ENCODE measurements at places on chromosomes 3 and 15. TPM values are rescaled to one million over a fixed set of nuclear protein-coding genes. Genes with fewer than 3 reads are reported as not detected.

Gene SOX2
- 24.8 TPM for total RNA-seq

Gene SHC4
- total RNA-seq, result 0.37 TPM

Gene OIP5
- total RNA-seq, result 15.5 TPM

Gene PTH1R
- not detected for total RNA-seq

Gene ITGB5
- total RNA-seq, result 209 TPM

Gene CFAP44
- 1.4 TPM for total RNA-seq

Gene CADM2
- 0.14 TPM for total RNA-seq

Gene RSL24D1
- total RNA-seq, result 70.0 TPM

Gene ADGRG7
- not detected for total RNA-seq

Gene ZKSCAN7
- 1.4 TPM for total RNA-seq

Gene CCNB2
- 61.9 TPM for total RNA-seq

Gene GOLGA8J
- not detected for total RNA-seq

Gene CCR3
- total RNA-seq, result not detected

Gene GOLGA8Q
- not detected for total RNA-seq

Gene TJP1
- 46.3 TPM for total RNA-seq

Gene RAD54L2
- 7.8 TPM for total RNA-seq

Gene BNC1
- 74.7 TPM for total RNA-seq

Gene SI
- not detected for total RNA-seq

Gene SCN5A
- not detected for total RNA-seq

Gene MELTF
- total RNA-seq, result 10.5 TPM

Gene REC114
- total RNA-seq, result not detected

Gene TMEM41A
- total RNA-seq, result 24.0 TPM

Gene DNAJA4
- 6.1 TPM for total RNA-seq

Gene ZNF385D
- not detected for total RNA-seq

Gene PLA2G4D
- not detected for total RNA-seq

Gene EPHA3
- total RNA-seq, result not detected
